HepG2 (cell line): ENCODE measurements at places on chromosomes 3 and 15.

- DNase-seq: no peak
Observed at GRCh38 chr15:54089776-54090175, 111.5 kb downstream of the UNC13C start.

- no peak for DNase-seq
Observed at GRCh38 chr3:112794622-112795172, 52.0 kb downstream of the CD200R1L start.

DNA sequence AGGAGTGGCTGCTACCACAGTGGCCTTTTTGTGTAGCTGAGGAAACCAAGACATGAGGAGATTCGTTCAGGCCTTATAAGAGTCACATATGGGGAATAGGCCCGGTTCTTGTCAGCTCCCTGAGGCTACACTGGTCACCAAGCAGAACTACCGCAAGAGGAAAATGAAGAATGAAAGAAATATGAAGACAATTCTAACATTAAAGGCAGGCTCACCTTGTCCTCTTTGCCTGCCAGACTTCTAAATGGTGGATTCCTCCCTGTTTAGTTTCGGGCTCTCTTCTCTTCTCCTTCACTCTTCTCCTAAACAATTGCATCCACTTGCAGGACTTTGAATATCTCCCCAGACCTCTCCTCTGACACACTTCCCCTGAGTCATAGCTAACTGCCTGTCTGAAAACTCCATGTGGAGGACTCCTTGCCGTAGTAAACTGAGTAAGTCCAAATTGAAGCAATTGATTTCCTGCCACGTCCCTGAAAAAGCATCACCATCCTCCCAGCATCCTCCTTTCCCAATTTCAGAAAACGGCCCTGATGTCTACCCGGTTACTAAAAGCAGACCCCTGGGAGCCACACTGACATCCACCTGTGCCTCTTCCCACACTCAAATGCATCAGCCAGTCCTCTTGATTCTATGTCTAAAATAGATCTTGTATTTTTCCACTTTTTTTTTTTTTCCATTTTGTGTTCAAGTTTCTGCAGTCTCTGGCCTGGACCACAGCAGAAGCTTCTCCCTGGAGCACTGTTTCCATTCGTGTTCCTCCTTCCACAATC lies 30.3 kb upstream of the VEPH1 start:
- no peak for DNase-seq

DNA sequence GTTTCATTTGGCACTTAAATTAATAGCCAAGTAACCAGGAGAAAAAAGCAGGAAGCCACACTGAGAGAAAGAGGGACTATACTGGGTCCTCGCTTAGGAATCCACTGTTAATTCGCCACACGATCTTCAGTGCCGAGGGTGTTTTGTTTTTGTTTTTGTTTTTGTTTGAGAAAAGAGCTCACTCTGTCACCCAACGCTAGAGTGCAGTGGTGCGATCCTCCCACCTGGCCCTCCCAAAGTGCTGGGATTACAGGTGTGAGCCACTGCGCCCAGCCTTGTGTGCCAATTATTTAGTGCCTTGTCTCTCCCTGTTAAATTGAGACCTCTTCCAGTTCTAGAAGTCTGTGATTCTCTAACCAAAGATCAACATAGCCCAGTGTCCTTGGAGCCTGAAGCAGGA lies 53.8 kb upstream of the TPM1 start:
- DNase-seq: no peak

DNA sequence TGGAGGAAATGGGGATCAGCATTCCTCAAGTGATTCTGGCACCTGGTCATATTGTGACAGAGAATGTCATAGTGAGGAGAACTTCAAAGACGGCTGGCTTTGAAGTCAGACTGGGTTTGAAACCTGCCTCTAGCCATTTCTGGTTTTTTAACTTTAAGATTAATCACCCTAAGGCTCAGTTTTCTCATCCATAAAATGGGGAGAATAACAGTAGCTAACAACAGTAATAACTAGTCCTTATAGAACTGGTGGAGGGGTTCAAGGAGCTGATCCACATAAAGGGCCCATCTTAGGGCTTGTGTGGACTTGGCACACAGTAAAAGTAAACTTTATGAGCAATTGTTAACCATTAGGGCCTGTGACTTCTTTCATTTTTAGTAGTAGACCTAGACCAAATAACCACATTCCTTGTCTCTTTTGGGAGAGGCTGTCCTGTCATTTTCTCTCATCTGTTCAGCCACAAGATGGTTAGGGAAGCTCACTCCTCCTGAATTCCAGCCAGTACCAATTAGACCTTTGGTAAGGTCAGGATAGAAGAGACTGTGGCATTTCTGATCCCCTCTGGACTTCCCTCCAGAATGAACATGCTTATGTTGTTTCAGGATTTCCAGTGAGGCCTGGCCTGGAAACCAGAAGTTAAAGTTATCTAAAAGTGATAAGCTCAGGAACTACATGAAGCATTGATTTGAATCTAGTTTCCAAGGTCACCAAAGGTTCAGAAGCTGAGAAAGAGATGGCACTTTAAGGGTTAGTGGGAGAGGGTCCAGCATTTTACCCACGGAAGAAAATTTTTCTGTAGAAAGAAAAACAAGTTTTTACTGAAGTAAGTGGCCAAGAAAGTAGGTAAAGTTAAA lies 159.3 kb upstream of the DPH6 start:
- DNase-seq: no peak

DNA sequence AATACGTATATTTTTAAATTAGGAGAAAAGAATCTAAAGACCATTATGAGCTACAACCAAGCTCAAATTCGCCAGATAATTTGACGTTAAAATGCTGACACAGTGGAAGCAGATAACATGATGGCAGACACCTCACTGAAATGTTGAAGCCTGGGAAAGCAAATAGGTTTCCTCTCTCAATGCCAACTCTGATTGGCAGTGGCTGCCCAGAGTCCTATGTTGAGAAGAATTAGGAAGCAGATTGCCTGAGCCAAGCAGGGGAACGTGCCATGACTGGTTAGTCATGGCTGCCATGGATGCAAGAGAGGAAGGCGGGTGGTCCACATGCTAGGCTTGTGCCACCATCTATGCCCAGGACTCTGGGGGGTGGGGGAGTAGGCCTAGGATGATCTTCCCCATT lies 3.2 kb downstream of the UNC45A start:
- DNase-seq: no peak
